ENCODE measurements at places on chromosomes 13 and 19.
A peak's percentile ranks its signal among the peaks of the same experiment; 100 is the strongest.

- peak; percentile 23 for DNase-seq
Observed at GRCh38 chr19:41872775-41873647, 4.1 kb upstream of the CD79A start.

DNA sequence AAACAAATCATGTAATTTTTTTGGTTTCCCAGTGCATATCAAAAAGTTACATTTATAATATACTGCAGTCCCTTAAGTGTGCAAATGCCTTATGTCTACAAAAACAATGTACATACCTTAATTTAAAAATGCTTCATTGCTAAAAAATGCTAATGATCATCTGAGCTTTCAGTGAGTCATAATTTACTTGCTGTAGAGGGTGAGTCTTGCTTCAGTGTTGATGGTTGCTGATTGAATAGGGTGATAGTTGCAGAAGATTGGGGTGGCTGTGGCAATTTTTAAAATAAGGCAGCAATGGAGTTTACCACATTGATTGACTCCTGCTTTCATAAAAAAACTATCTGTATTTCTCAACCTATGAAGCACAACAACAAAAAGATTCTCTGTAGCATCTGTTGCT is 613.9 kb downstream of the TBC1D4 start:
- DNase-seq: no peak

DNA sequence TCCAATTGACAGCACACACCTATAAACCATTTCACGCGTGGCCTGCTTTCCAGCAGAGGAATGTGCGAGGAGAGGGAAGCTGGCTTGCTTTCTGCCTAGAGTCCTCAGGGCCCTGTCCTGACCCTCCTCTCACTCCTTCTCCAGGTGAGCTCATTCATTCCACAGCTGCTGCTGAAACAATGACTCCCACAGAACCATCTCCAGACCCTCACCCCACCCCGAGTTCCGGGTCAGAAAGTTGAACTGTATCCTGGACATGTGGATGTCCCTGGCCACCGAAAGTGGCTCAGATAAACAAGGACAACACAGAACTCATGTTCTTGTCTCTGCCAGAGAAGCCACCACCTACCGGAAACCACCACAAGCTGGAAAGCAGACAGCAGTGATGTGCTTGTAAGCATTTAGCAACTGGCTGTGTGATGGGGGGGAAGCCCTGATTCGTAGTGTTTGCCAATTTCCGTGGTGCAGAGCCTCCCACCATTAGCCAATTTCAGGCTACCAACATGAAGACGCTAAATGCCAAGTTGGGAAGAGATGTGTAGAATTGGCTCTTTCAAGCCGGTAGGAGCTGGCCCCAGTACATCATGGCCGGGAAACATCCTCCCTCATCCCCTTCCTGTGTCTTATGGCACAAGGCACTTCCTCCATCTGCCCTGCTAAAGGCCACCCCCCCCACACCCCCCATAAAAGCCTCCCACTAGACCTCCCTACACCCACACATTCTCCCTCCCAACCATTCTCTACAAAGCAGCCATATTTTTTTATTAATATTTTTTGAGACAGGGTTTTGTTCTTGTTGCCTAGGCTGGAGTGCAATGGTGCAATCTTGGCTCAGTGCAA is 5.0 kb downstream of the SYCE2 start:
- DNase-seq: no peak

- no peak for DNase-seq
Observed at GRCh38 chr13:38814331-38814730, 127.5 kb downstream of the FREM2 start.

DNA sequence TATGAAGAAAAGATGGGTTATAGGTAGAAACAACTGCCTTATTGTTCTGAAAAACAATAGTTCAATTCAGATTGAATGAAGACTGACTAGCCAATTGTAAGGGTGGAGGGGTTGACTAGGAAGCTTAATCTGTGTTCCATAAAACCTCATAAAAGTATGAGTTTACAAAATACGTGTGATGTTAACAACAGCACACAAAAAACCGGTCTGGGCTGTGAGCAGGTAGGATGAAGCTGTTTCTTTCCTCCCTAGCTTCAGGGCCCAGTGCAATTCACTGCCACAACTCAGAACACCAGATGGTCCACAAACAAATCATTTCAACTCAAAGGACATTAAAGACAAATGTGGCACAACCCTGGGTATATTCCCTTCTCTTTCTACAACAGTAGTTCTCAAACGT is 3.2 kb downstream of the OXGR1 start:
- no peak for DNase-seq

DNA sequence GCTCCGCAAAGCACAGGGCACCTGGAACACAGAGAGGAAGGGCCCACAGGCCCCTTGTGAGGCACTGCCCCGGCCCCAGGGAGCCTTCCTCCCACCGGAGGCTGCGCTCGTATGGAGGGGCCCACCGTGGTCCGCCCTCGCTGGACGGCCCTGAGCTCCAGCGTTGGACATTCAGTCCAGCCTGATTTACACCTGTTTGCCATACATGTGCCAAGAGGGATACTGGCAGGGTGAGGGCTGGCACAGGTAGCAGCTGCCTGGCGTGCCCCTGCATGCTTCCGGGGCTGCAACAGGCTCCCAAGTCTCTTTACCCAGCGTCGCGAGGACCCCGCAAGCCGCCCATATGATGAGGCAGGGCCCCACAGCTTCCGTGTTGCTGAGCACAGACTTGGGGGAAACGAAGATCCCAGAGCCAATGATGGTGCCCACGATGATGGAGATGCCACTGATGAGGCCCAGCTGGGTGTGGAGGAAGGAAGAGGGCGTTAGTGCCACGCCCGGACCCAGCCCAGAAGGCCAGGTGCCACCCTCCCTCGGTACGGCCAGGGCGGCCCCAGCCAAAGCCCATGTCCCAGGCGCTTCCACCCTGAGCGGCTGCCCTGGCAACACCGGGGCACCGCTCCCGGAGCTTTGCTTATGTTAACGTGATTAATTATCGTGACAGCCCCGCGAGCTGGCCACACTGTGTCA is 5.1 kb downstream of the SLC7A9 start:
- no peak for DNase-seq

DNA sequence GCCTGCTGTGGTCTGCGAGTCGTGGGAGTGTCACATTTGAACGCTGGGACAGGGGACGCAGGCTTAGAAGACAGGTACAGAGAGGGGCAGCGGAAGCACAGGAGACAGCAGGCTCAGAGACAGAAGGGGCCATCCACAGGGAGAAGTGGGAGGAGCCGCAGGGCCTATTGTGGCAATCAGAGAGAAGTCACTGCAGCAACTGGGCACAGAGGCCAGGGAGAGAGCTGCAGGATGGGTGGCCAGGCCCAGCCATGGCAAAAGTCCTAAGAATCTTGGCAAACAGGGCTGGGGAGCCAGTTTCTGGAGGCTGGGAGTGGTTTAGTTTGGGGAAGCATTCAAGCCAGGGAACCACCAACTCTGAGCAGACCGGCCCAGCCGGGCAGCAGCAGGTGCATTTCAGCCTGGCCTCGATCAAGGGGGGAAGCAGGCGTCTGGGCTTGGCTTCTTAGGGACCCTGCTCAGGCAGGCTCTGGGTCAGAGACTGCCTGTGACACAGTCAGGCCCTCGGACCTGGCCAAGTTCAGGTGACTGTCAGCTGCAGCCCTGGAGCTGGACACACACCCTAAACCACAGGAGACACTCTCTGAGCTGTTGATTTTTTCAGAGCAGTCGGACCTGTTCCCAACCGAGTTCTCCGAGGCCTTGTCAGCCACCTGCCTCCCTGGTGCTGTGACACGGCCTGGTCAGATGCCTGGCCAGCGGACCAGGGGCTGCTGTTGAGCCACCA is 11.8 kb downstream of the SH3GL1 start:
- no peak for DNase-seq

DNA sequence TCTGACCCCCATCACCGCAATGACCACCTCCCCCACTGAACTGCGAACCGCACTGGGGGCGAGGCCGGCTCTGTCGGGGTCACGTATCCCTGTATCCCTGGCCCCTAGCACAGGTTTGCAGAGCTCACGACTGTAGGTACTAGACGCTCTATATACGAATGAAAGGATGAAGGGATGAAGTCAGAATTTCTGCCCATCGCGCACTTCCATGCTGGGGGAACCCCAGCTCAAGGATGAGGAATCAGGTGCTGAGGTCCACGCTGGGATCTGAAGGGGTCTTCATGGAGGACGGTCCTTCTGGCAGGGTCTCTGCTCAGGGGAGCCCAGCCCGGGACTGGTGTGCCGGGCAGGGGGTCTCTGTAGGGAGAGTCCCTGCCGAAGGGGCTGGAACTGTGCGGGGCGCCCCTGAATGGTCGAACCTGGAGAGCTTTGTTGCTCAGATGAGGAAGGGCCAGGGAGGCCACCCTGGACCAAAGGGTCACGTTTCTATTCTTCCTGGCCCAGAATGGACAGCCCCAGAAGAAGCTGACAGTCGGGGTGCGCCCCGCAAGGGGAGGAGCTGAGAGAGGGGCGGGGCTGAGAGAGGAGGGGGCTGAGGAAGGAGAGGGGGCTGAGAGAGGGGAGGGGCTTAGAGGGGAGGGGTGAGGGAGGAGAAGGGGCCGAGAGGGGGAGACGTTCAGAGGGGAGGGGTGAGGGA is 37.9 kb upstream of the SEMA6B start:
- DNase-seq: no peak
